Uterine smooth muscle cell (primary cell): ENCODE measurements at places on chromosomes 2 and 18. TPM values are rescaled to one million over a fixed set of nuclear protein-coding genes. Genes with fewer than 3 reads are reported as not detected.

SLC8A1 gene
- 53.6 and 90.3 TPM in 2 replicates for total RNA-seq

PROM2 gene
- 0.11 and 0.25 TPM in 2 replicates for total RNA-seq

SCN2A gene
- total RNA-seq = 4.1 and 6.4 TPM in 2 replicates

EIF4E2 gene
- 96.3 and 135 TPM in 2 replicates for total RNA-seq

NEUROD1 gene
- not detected in 2 replicates for total RNA-seq

TFPI gene
- total RNA-seq = 66.9 and 121 TPM in 2 replicates

RALB gene
- 75.2 and 109 TPM in 2 replicates for total RNA-seq

SOWAHC gene
- 16.3 and 17.2 TPM in 2 replicates for total RNA-seq

IL1R1 gene
- 11.2 and 18.9 TPM in 2 replicates for total RNA-seq

EEF1B2 gene
- 603 and 605 TPM in 2 replicates for total RNA-seq

TDRD15 gene
- not detected in 2 replicates for total RNA-seq

RAPGEF4 gene
- 0.44 and 1.00 TPM in 2 replicates for total RNA-seq

MALL gene
- total RNA-seq = 18.1 and 59.2 TPM in 2 replicates

ALLC gene
- total RNA-seq = 0.25 TPM in 1 of 2 replicates, not detected in the other

UBE2E3 gene
- total RNA-seq = 29.9 and 79.2 TPM in 2 replicates
